ENCODE measurements at places on chromosomes 12 and 14.

DNA sequence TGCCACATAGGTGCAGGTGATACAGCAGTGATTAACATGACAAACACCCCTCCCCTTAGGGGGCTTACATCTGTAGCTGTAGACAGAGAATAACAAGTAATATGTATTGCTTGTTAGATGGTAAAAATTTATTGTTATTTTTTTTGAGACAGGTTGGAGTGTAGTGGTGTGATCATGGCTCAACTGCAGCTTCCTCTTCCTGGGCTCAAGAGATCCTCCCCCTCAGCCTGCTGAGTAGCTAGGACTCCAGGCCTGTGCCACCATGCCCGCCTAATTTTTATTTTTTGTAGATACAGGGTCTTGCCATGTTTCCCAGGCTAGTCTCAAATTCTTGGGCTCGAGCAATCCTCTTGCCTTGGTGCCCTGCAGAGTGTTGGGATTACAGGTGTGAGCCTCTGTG is 19.8 kb downstream of the DIP2B start:
- no peak for DNase-seq

- DNase-seq = peak; percentile 40
Observed at GRCh38 chr14:89254166-89254909, 162.7 kb downstream of the FOXN3 start.

DNA sequence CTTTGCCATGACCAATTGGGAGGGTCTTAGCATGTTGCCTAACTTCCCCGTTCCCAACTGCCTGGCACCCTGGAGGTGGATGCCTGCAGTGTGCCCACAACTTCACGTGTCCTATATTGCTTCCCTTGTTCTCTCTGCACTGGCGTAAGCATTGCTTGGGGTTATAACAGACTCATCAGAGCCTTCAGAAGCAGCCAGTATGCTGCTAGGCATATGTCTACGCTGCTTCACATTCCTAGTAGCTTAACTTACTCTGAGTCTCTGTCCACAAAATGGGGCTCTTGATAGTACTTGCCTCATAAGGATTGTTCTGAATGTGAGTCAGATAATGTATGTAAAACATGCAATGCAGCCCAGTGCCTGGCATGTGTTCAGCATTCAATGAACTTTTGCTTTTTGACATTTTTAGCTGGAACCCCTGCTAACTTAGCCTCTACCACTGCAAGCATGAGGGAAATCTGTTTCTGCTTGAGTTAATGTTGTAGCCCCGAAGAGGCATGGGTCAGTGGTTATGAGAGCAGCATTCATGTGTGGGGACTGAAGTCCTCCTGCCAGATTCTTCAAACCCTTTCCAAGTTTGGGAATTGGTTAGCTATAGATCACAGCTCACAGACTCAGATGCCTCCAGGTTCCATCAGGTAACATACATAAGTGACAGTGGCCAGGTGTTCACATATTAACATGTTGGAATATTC is 2.8 kb downstream of the SLC5A8 start:
- DNase-seq = no peak

DNA sequence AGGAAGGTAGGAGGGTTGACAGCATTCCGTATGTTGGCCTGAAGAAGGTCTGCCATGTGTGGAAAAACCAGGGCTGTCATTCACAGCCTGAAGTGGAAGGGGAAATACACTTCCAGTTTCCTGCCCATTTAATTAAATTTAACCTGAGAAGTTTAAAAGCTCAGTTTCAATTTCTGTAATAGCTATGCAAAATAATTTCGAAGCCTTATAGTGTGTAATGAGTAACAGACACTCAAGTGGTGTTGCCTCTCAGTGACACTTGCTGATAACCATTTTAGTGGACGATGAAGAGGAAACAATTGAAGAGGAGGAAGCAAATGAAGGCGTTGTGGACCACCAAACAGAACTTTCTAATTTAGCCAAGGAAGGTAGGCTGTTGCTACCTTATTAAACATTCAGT is 44.8 kb downstream of the EP400 start:
- no peak for DNase-seq

GRCh38 chr12:87661786-87662377 is 367.3 kb downstream of the C12orf50 start:
- DNase-seq = no peak

DNA sequence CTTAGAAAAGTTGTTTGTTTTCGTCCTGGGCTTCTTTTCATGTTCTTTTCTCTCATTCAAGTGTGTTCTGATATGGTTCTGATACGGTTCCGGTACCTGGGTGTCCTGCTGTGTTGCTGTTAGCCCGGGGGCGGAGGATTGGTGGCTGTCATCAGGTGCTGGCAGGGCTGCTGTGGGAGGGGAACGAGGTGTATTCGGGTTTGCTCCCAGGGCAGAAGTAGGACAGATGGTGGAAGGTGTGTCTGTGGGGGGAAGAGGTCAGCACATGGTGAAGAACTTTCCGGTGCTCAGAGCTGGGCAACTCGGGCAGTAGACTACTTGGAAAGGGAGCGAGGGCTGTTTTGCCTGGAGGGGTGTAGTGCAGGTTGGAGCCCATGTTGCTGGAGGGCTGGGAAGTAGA is 70.2 kb downstream of the SLC25A47 start:
- no peak for DNase-seq

GRCh38 chr12:12376646-12377448 is 20.0 kb downstream of the BORCS5 start:
- peak; percentile 79 for DNase-seq

GRCh38 chr14:50001151-50001998 is 108.5 kb downstream of the ARF6 start:
- DNase-seq = no peak

DNA sequence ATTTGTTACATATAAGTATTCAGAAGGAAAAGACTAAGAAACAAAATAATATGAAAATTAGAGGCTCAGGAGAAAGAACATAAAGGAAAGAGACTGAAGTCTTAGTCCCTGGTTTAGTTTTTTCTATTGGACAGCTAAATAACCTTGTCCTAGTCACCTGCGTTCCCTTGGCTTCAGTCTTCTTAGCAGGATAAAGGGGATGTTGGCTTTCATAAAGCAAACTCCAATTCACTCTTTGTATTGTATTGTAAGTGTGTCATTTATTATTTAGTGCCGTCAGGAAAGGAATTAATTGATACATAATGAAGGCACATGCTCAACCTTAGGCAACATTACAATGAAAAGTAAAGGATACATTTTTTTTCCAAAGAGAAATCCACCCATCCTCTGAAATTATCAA is 190.3 kb upstream of the PPFIA2 start:
- no peak for DNase-seq

GRCh38 chr14:75522224-75522982 is at the start of gene BATF:
Gene BATF (plus strand): TSS chr14:75522469. CDS start chr14:75522683, 214 bp downstream.
- DNase-seq = no peak

DNA sequence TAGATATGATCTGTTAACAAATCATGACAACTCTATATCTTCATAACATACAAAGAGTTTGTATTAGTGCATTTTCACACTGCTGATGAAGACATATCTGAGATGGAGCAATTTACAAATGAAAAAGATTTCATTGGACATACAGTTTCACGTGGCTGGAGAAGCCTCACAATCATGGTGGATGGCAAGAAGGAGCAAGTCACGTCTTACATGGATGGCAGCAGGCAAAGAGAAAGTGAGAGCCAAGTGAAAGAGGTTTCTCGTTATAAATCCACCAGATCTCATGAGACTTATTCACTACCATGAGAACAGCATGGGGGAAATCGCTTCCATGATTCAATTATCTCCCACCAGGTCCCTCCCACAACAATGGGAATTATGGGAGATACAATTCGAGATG is 157.6 kb downstream of the DUSP6 start:
- no peak for DNase-seq

- DNase-seq = no peak
Observed at GRCh38 chr14:69326611-69327010, 66.7 kb downstream of the GALNT16 start.

DNA sequence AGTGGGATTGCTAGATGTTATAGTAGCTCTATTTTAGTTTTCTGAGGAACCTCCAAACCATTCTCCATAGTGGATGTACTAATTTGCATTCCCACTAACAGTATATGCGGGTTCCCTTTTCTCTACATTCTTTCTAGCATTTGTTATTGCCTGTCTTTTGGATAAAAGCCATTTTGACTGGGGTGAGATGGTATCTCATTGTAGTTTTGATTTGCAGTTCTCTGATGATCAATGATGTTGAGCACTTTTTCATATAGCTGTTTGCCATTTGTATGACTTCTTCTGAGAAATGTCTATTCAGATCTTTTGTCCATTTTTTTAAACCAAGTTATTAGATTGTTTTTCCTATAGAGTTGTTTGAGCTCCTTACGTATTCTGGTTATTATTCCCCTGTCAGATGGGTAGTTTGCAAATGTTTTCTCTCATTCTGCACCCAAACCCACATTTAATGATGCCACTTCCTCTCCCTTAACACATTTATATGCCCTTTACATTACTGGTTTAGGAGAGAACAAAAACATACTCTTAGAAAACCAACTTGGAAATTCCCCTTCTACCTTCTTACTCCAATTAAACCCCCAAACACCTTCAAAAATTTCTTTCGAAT is 48.2 kb downstream of the NELL2 start:
- no peak for DNase-seq

DNA sequence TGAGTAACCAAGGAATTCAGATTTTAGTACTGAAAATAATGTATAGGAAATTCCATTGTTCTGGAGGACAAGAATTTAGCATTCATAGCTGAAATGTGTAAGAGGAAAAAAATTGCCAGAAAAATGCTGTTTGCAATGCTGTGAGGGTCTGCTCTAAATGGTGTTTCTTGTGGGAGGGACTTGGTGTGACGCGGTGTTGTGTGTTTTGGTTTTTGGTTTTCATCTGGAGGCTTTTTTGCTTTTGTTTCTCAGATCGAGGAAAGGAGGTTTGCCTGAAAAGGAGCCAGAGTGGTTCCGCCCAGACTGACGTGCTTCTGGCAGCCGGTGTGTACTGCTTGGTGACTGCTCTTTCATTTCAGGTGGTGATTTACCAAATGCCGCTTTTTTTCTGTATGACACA is 211.8 kb upstream of the HMGA2 start:
- DNase-seq = no peak

DNA sequence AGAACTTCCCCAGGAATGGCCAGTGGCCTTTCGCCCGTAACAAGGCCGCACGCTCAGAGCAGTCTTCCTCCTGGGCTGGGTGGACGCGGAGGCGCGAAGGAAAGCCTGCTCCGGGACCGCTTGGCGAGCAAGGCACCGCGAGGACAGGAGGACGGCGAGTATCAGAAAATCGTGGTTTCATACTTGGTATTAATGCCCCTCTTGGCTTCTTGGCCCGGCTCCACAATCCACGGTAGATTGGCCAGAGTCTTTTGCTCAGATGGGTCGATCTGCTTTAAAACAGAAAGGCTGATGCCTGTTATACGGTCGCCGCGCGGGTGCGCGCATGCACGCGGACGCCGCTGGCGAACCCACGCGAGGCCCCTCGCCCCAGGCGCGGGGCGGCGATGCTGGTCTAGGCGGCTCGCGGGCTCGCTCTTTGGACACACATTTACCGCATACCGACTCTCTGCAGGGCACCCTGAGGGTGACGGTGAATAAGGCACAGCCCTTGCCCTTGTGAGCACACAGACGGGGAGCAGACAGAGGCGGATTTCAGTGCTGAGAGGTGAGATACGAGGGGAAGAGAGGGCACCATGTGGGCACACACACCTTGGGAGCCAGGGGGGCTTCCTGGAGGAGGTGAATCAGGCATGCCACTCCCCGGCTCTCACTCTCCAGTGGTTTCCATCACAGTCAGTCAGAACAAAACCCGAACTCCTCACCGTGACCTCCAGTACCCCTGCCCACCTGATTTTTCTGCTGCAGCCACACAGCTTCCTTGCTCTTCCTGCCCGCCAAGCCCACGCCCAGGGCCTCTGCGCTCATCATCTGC is 100.7 kb downstream of the APAF1 start:
- DNase-seq = no peak

DNA sequence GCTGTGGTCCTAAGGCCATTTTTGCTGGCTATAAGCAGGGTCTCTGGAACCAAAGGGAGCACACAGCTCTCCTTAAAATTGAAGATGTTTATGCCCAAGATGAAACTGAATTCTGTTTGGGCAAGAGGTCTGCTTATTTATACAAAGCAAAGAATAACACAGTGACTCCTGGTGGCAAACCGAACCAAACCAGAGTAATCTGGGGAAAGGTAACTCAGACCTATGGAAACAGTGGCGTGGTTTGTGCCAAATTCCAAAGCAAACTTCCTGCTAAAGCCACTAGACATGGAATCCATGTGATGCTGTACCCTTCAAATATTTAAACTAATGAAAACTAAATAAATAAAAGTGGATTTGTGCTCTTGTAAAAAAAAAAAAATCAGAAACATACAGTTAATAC is 29.6 kb upstream of the BICDL1 start:
- no peak for DNase-seq

DNA sequence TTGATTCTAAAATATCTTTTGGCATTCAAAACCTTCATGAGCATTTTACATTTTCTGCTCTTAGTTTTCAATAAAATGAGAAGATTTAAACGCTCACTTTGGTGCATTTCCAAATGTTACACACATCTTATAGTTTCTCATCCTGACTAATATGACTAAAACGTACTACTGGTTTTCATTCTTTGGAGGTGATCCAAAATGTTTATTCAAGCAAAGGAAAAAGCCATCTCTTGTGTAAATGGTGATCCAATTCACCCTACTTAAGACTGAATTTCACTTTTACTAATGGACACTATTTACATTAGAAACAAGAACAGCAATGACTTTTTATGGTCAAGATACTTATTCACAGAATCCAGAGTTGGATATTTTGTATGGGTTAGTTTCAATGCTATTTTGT is 86.6 kb downstream of the KITLG start:
- no peak for DNase-seq

DNA sequence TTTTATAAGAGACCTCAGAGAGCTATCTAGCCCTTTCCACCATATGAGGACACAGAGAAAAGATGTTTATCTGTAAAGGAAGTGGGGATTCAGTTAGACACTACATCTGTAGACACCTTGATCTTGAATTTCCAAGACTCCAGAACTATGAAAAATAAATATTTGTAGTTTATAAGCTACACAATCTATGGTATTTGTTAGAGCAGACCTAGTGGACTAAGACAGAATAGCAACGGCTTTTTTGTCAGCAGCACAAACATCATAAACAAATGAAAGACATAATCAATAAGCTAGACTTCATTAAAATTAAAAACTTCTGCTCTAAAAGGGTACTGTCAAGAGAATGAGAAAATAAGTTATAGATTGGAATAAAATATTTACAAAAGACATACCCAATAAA is 810.1 kb downstream of the FSCB start:
- no peak for DNase-seq

GRCh38 chr12:88108021-88108420 is 33.9 kb downstream of the CEP290 start:
- no peak for DNase-seq

DNA sequence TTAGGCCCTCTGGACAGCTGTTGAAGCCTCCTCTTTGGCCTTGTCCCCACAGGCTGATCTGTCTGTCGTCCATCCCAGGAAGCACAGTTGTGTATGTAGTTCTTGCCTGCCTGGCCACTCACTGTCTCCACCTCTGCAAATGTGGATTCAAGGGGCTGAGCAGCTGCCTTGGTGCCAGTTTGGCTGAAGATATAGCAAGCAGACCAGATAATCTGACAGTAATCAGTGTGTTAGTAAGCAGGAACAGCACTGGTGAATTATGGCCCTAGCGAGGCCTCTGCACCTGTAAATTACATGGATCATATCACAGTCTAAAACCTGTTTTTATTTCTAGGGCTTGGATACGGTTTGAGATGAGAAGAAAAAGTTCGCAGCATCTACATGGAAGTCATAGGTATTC is 282.5 kb upstream of the NOS1 start:
- no peak for DNase-seq
